GM12892 (cell line): ENCODE measurements at places on chromosomes 11 and 22.

GRCh38 chr22:47417699-47418098, 655.2 kb downstream of the TBC1D22A start:
- no peak for DNase-seq

DNA sequence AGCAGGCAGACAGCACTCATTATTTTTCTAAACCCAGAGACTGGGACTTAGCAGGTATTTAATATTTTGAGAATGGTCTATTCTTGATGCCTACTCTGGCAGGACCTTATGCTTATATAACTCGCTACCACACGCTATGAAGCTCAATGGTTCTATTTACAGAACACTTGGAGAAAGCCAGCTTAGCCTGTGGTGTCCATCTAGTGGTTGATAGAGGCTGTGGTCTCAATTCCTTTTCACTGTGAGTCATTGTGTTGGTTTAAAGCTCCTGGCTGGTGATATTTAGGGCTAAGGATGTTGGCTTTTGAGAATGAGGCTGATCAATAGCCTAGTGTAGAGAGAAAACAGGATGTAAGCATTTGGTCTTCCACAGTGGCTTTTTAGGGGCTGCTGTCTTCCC, 206.4 kb downstream of the DBX1 start:
- no peak for DNase-seq

DNA sequence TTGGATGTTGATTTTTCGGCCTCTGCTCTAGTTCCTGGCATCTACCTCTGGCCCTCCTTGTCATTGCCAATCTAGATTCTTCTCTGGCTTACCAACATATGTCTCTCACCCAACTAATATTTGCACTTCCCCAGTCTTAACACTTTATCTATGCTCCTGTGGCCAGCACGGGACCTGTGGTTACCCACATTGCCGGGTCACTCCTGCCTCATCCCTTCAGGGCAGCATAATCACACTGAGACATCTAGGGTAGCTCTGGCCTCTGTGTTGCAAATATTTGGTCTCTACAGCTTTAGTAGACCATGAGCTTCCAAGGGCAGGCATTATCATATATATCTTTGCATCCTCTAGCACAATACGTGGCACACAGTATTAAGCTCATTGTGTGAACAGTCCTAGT, 182.0 kb upstream of the ARHGAP20 start:
- DNase-seq = no peak

DNA sequence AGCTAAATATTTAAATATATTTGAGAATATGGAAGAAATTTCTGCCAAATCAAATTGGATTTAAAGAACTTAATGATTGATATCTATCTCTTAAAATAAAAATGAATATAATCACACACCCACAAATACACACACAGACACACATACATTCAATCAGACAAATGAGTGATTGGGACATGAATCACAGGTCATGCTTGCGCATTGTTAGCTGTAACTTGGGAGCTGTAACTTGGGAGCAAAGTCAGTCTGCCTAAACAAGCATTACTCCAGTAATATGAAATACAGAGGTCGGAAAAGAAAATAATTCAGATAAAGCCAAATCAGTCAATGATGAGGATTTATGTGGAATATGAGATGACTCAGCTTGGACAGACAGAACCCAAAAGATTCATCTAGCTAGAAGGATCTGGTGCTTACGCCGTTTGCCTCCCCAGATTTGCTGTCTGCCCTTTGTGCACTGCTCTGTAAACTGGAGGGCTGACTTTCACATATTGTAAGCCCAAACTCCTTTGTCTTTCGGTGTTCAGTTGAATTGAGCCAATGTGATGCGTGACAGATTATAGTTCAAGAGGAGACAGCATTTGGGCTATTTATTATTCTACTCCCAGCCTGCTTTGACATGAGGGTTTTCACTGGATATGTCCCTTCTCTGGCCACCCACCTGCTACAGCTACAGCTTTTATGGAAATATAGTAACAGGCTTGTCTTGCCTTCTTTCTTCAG, 1.6 kb downstream of the OR56B1 start:
- DNase-seq = no peak

DNA sequence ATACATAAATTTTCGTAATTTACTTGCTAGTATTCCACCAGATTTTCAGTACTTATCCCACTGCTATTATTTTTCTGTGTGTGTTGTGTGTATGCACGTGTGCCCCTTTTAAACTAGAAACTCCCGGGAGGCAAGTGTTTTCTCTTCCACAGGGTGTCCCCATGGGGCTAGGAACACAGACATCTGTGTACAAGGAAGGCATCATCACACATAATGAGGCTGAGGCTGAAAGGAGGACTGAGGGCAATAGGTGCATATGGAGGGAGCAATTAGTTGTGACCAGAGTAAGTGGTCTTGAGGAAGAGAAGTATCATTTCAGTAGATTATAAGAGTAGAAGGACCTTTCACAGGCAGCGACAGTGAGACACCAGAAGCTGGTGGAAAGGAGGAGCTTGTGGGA, 2.1 kb upstream of the DPAGT1 start:
- no peak for DNase-seq

DNA sequence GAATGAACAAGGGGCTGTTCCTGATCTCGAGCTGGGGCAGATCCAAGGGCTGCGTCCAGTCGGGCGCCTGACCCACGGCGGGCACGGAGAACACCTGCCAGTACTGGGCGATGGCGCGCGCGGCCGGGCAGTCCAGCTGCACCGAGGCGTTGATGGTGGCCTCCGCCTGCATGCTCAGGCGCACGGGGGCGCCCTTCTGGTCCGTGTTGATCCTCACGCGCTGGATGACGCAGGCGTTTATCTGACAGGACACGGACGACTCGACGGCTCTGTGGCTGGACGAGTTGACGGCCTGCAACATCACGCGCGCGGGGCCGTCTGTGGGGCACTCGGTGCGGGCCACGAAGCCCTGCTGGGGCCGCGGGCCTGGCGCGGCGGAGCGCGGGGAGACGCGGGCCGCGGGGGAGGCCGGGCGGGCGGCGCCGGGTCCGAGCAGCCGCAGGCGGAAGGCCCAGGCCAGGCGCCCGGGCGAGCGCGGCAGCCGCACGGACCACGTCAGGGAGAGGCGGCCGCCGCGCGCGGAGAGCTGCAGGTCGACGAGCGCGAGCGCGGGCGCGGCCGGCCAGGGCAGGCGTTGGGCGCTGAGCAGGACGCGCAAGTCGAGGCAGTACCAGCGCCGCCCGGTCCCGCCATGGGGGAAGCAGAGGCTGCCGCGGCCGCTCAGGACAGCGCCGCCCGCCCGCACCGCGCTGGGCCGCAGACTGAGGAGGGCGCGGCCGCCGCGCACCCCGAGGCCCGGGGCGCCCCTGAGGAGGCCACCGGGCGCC, 511 bp downstream of the PKDREJ start:
- DNase-seq = no peak

GRCh38 chr11:115707180-115707905, 203.1 kb upstream of the CADM1 start:
- no peak for DNase-seq

DNA sequence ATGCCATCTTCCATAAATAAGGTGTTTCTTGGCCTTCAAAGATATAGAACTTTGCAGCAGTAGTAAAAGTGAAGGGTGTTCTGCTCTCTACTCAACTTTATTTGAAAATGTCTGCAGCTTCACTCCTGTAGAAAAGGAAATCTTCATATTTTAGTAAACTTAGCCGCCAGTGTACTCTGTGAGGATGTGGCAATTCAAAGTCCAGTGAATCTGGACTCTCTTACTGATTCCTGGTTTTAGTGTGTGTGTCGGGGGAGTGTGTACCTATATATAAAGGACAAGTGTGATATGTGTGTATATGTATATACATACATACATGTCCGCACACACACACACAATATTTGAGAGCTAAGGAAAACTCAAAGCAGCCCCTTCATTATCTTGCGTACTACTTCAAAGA, 134.3 kb upstream of the LDLRAD3 start:
- DNase-seq = no peak

DNA sequence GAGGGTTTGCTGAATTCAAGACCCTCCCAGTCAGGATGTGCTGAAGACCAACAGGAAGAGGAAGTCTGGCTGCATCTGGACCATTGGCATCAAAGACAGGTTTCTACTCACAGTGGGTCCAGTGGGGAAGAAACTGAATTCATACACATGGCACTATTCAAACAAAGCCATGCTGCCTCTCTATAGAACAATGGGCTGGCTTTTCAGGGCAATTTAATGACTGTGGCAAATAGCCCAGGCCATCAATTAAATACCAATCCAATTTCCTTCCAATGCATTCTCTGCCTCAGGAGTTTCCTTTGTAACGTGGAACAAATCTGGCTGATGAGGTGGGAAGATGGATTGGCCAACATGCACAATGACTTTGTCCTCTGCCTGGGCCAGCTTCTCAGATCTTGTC, 98.6 kb downstream of the SEZ6L start:
- no peak for DNase-seq

DNA sequence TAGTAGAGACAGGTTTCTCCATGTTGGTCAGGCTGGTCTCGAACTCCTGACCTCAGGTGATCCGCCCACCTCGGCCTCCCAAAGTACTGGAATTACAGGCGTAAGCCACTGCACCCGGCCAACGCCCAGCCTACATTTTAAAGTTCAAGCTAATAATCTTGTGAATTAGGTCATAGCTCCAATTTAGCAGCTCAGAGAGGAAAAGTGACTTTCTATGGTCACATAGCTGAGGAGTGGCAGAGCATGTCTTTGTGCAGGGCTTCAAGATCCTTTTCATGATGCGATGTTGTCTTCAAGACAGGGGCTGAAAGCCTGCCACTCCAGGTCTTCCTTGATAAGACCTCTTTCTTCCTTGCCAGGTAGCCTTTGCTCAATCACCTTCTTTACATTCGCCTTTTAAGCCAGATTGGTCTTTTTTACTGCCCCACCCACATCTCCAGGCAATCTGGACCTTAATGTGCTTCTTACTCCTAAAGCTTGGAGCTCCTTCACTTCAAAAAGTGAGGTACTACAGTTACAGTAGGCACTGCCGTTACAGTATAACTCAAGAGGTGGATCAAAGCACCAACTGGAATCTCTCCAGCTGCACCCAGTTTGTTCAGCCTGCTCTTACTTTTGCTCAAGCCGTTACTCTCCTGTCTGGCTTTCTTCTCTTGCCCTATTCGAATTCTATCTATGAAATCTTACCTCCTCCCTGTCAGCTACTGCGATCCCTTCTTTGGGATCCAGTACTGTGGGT, 18.2 kb downstream of the YWHAH start:
- DNase-seq = no peak

GRCh38 chr11:27209562-27210005, 153.4 kb downstream of the CCDC34 start:
- no peak for DNase-seq

- DNase-seq = no peak
Observed at GRCh38 chr11:11411401-11411985, 58.4 kb upstream of the CSNK2A3 start.

DNA sequence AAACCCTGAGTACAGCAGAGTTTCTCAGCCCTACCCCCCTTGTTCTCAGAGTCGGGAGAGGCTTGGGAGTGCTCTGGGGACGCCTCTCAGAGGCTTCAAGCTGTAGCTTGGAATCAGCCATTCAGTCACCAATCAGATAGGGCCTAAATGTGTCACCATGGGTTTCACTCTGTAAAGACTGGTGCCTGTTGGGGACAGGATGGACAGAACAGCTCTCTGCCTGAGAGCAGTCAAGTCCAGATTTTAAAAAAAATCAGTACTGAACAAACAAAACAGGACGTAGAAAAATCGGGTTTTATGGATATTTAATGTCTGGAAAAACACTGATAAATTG, 1.3 kb downstream of the FADD start:
- DNase-seq = no peak

- no peak for DNase-seq
Observed at GRCh38 chr11:11306855-11307254, 46.2 kb downstream of the CSNK2A3 start.

GRCh38 chr22:46866591-46866990, 104.1 kb downstream of the TBC1D22A start:
- no peak for DNase-seq

DNA sequence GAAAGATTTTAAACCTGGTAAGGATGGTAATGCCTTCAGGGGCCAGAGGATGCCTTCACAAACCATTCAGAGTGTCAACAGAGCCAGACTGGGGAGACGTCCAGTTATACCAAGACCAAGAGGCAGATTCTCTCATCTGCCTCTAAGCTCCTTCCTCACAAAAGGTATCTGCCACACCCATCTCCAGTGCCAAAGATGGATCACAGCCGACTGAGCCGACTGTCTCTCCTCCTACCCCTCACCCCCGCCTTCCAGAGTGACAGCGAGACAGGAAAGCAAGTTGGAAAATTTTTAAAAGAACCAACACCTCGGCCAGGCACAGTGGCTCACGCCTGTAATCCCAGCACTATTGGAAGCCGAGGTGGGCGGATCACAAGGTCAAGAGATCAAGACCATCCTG, 79.1 kb upstream of the AKIP1 start:
- DNase-seq = no peak

- no peak for DNase-seq
Observed at GRCh38 chr11:88704485-88704884, 361.3 kb downstream of the GRM5 start.

GRCh38 chr11:60482361-60482760, 10.2 kb upstream of the MS4A12 start:
- no peak for DNase-seq

DNA sequence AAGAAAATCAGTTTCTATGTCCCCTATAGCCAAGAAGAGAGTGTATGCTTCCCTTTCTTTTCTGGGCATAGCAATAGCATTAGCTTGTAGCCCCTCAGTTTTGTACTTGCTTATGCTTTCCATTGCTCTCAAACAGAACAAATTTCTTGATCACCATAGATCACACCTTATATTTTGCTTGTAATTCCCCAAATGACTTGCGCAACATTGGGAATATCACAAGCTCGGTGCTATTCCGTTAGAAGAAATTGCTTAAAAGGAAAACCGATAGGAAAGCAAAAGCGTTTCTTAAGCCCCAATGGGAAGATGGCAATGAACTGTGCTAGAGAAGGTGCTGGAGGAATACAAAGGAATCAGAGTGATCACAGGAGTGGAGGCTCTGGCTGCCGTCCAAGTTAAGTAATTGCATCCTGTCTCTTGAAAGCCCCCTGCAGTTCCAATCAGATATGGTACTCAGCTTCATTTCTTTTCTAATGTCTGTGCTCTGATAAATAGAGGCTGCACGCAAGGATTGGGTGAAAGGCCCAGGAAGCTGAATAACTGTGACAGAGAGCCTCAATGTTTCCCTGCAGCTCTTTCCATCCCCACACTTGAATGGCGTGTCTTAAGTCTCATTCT, 182.1 kb upstream of the KIRREL3 start:
- DNase-seq = no peak

DNA sequence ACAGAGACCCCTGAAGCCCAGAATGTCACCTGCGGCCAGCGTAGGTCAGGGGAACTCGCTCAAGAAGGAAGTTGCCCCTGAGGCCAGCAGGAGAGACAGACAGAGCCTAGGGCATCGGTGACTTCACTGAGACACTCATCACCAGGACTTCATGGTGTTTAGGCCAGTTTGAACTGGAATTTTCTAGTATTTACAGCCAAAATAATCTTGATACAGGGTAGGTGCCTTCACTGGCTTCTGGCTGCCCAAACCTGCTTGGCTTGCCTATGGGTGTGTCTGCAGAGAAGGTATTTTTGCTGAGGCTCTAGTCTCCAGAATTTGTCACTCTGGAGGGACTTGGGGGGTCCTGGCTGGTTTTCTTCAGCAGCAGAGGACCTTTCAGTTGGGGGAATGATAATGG, 86.6 kb downstream of the FBXO7 start:
- no peak for DNase-seq
